ENCODE measurements at places on chromosomes 11 and 22.

DNA sequence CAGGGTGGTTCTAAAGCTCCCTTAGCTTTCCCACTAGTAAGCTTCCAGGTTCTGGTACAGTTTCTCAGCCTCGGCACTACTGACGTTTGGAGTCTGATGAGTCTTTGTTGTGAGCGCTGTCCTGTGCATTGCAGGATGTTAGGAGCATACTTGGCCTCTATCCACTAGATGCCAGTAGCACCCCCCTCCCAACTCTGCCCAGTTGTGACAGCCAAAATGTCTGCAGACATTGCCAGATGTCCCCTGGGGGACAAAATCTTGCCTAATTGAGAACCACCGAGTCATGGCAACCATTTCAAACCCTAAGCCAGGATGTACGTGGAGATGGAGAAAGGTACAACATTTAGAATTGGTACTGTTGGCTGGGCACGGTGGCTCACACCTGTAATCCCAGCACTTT, 68.7 kb downstream of the PTPRJ start:
- DNase-seq: no peak

GRCh38 chr11:79199729-79200354, 241.0 kb downstream of the TENM4 start:
- DNase-seq: no peak

- DNase-seq: no peak
These were observed 13.1 kb upstream of the LYVE1 start for GRCh38 chr11:10581481-10582019.

DNA sequence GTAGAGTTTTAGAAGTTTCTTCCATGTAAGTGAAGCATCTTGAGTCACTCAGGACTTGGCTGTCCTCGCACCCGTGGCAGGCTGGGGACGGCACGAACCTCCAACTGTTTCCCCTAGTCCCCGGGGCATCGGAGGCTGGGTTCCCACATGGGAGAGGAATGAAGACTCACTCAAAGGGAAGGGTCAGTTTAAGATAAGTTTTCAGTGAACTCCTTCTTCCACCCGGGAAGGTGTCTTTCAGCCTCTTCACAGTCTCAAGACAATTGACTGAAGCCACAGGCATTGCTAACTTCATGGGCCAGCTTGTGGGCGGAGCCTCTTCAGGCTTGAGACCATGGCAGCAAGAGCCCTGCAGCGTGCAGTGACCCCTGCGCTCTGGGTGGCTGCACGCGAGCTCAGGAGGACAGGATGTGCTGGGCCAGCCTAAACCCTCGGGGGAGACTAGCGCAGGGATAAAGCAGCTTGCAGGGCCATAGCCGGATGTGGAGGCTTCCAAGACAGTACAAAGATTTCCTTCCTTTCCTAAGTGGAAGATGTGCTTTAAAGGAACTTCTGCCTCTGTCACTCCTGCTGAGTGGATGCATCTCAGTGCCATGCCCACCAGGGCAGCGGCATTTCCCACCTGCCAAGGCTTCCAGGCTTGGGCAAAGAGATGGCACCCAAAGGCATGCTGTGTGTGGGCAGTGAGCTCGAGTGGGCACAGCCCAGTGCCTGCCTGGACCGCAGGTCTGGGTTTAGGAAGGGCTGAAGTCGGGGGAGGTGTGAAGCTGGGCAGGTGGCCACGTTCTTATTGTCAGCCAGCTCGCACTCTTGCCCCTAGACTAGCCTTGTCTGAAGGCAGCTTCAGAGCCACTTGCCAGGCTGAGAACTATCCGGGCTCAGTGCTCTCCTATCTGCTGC, 32.9 kb downstream of the PPIL2 start:
- no peak for DNase-seq

GRCh38 chr11:62153087-62153395, 29.2 kb downstream of the INCENP start:
- no peak for DNase-seq

GRCh38 chr11:83613767-83614121, 327.6 kb upstream of the CCDC90B start:
- no peak for DNase-seq

GRCh38 chr22:42284202-42284591, 13.7 kb upstream of the TCF20 start:
- DNase-seq: no peak

DNA sequence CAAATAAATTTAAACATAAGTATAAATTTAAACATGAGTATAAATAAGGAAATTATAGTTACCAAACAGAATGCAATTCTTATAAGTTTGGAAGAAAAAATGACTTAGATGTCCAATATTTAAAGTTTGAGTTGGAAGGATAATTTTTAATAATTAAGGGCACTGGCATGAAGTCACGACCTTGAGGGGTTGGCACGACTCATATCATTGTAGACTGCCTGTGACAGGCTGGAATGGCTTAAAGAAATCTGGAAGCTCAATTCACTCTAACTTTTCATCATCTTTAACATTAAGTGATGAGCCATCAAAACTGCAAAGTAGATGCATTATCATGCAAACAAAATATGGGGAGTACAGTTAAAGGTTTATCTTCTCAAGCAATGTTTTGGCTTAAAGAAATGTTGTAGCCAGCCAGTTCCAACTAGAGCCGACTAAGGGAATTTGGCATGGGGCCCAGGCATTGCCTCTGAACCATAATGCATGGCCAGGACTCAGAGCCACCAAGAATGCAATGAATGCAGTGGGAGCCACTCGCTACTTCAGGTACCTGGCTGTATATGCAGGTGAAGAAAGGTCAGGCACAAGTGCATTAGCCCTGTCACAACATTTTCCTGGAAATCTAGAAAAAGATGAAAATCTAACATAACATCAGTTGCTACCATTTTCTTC, 33.4 kb downstream of the PGR start:
- DNase-seq: no peak

GRCh38 chr11:2837096-2837601, 48.4 kb downstream of the CDKN1C start:
- DNase-seq: no peak

DNA sequence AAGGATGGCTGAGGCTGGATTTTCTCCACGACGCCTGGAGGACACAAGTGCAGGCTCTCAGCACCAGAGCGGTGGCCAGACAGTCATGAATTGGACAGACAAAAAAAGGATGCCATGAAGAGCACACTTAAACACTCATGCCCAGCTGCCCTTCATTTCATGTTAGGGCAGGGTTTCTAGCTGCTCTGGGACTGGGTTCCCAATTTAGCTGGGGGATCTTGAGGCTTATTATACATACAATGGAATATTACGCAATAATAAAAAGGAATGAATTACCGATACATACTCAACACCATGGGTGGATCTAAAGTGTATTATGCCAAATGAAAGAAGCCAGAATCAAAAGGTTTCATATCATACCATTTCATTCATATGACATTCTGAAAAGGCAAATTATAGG, 512.1 kb upstream of the LRRC4C start:
- DNase-seq: no peak

DNA sequence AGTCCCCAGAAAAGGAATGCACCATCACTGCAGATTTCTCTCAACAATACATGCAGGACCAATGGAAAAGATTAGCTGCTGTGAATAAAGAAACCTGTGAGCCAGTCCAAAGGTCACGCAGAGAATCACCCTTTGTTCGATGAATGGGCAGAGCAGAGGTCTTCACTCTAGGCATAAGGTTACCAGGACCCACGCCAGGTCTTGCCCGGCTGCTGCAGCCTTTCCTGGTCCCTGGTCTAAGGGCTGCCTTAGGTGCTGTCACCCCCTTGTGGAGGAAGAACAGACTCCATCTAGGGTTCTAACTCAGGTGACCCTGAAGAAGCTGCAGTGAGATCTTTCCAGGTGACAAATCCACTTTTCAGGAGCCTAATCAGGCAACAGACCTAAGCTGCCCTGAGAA, 29.0 kb upstream of the NAP1L4 start:
- peak; percentile 0 for DNase-seq

DNA sequence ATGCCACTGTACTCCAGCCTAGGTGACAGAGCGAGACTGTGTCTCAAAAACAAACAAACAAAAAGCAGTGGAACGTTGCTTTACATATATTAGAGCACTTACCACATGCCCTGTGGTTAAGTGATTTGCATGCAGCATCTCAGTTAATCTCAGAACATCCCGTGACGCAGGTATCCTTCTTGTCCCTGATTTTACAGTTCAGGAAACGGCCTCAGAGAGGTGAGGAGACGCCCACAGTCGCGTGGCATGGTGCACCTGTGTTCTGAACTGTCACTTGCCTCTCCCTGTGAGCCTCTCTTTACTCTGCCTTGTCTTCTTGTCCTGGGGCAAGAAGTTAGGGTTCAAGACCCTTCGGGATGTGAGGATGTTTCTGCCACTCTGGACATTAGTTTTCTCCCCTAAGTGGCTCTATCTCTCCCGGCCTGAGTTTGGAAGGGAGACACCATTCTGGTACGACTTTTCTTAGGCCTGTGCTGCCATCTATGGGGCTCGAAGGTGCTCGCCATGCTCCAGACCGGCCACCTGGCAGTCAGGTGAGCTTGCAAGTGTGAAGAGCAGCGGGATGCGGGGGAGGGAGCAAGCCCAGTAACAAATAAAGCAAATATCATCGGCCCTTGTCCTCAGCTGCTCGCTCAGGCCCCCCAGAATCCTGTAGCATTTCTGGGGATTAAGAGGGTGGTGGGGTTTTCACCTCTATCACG, 25.6 kb downstream of the YWHAH start:
- DNase-seq: peak; percentile 16

GRCh38 chr11:111749646-111750045, 16.5 kb downstream of the PPP2R1B start:
- DNase-seq: peak; percentile 16

GRCh38 chr11:35629511-35629910, 11.3 kb downstream of the FJX1 start:
- DNase-seq: no peak

- DNase-seq: no peak
These were observed 22.1 kb downstream of the SPATA19 start for GRCh38 chr11:133823211-133823610.

GRCh38 chr11:85947431-85948272, 92.5 kb downstream of the CCDC83 start:
- DNase-seq: no peak

- DNase-seq: no peak
These were observed 8.9 kb downstream of the SCGB1A1 start for GRCh38 chr11:62427630-62428233.

DNA sequence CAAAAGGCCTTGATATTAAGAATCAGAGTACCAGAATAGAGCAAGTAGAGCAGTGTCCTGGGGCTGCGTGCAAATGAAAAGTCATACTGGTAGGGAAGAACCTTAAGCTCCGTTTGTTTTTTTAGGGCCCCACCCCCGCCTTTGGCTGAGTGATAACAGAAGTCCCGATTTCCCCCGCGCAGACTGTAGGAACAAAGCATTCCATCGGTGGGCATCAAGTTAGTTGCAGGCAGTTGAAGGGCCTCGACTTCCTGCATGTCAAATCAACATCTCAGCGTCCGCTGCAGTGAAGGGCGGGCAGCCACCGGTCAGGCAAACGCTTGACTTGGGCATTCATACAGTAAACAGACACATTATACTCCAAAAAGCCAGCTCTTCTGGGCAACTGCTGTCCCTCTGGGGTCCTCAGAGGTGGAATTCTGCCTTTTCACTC, 11.7 kb downstream of the LRP4 start:
- no peak for DNase-seq

GRCh38 chr11:109604481-109605400, 182.8 kb downstream of the C11orf87 start:
- no peak for DNase-seq

- no peak for DNase-seq
These were observed 13.1 kb upstream of the ACCSL start for GRCh38 chr11:44034639-44035038.

DNA sequence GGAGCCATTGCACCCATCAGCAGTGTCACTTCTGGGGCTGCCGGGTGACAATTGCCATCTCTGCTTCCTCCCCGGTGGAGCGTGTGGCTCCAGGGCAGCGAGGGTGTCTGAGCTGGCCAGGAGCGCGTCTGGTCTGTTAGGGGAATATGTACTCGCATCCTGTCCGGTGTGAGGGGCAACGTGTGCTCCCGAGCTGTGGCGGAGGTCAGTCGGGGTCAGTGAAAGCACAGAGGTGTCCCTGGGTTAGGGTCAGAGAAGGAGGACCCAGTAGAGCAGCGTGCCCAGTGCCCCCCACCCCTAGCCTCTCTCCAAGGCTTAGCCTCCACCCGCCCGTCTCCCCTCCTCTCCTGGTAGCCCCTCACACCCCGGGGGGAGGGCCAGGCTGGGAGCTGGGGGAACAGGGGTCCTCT, 1.5 kb downstream of the CLCF1 start:
- no peak for DNase-seq

DNA sequence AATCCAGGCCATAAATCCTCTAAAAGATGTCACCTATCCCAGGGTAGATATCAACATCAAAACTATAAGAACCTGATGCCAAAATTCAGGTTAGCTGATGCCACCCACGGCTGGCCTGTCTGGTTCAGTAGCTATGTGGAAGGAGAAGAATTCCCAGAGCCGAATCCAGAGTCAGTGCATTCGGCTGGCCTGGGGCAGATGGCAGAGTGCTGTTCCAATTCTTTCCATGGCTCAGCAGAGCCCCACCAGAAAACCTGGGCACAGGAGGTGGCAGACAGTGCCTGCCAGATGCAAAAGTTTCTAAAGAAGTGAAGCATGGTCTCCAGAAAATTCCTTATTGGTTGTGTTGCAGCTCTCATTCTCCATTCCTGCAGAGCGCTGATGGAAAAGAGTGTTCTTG, 19.9 kb upstream of the OR8B8 start:
- DNase-seq: no peak

DNA sequence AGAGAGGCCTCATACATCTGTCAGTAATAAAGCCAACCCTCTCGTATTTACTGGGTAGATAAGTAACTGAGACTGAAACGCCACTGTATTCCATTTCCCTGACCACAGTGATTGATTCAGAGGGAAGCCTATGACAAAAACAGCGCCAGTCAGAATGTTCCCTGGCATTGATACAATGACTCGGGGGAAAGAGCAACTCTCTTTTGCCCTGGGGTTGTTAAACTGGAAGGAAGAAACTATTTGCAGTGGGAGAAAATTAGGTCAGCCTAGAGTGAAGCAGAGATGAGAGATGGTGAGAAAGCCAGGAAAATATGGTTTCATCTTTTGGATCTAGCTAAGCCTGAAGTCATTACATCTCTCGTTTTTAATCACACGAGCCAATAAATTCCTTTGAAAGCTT, 48.6 kb upstream of the RBFOX2 start:
- DNase-seq: no peak

DNA sequence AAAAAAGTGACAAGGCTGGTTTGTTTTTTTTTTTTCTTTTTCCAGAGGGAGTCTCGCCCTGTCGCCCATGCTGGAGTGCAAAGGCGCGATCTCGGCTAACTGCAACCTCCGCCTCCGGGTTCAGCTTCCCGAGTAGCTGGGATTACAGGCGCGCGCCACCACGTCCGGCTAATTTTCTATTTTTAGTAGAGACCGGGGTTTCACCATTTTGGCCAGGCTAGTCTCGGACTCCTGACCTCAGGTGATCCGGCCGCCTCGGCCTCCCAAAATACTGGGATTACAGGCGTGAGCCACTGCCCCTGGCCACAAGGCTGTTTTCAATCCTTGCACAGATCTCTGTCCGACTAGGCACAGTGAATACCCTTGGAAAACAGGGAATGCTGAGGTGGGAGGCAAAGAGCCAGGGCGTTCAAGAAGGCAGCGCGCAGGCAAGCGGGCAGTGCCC, 566 bp downstream of the ATP6V1E1 start:
- DNase-seq: no peak

All from DMS 273 treated with DMSO at 0.1 percent for 48 hours (cell line).